Cortex of kidney (tissue), 1 donor: ENCODE measurements at places on chromosomes 12 and 14.

- no peak for DNase-seq
These were observed 9.3 kb downstream of the COCH start for GRCh38 chr14:30883508-30884294.

GRCh38 chr12:86613311-86613710, 357.1 kb upstream of the MGAT4C start:
- no peak for DNase-seq

- no peak for DNase-seq
These were observed 102.2 kb upstream of the USP15 start for GRCh38 chr12:62158013-62158412.

- DNase-seq, result no peak
These were observed 15.8 kb upstream of the NPFF start for GRCh38 chr12:53523131-53523530.

DNA sequence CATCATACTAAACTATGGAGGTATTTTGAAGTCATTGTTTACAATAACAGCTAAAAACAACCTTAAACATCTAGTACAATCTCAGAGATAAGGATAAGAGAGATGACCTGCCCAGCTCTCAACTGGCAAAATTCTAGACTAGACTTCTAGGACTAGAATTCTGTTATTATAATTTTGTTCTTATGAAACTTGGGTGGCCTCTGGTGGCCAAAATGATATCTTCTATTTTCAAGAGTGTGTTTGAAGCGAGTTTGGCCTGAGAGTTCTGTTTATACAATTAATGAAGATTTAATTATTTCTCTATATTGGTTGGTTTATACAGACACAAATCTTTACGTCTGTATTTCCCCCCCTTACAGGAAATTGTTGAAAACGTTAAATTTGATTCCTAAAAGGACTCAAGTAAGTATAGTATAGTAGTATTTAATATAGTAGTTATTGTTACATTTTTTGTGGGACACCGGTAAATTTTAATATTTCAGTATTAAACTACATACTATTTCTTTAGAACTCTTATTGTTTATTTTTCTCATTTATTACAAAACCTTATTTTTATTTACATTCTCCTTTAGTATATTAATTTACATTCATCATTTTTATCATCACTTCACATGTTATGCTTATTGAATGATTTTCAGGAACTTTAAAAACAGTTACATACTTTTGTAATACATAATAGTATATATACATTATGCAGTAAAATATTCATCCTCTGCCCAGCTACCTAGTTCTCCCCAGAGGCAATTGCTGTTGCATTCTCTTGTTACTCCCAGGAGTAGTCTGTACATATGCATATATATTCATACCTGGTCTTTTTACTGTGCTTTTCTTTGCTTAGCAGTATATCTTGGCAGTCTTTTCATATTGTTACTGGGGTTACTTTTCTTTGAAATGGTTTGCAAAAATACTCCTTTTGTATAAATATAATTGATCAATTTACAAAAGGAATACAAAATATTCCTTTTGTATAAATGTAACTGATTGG, 6.6 kb downstream of the PPHLN1 start:
- DNase-seq, result no peak

- DNase-seq, result no peak
These were observed 301.5 kb upstream of the ATP2B1 start for GRCh38 chr12:90010089-90010488.

- no peak for DNase-seq
These were observed 1153.0 kb upstream of the TMEM132C start for GRCh38 chr12:127113945-127114344.

- DNase-seq, result no peak
These were observed 192.6 kb upstream of the HMGA2 start for GRCh38 chr12:65631621-65632111.

DNA sequence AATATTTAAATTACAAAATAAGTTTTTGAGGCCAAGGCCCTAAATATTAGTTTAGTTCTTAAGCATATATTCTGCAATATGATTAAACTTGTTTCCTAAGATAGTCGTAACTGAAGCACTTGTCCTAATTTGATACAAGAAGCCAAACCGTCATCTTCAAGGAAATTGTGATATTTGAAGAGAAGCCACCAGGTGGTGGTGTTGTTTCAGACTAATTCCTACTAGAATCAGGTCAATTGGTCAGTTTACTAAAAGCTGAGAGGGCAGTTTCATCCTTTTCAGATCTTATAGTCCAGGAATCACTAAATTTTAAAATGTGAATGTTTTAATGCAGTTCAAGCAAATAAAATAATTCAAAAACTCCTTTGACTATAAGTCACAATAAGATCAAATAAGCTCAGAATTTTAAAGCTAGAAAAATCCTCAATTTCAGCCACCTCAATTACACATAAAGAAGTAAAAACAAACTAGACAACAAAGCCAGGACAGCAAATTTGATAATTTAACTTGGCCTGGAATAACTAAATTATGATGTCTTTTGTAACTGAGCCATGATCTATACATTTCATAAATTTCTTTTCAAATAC, 7.1 kb upstream of the ARL1 start:
- DNase-seq, result no peak

GRCh38 chr12:4424422-4424821, 21.2 kb downstream of the FGF6 start:
- no peak for DNase-seq

DNA sequence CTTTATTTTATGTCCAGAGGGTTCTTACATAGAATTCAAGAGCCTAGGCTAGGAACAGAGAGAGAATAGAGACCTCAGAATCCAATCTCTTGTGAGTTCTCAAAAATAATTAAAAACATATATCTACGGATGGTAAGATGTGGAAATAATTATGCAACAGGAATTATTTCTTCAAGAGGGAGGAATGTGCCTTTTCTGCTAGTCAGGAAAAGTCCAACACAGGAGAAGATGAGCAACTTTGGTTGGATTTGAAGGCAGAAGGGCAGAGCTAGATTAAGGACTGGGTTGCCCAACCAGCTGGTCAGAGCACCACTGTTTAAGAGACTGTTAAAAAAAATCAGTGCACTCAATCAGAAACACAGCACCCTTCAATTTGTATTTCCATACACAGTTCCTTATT, 365.5 kb downstream of the ETNK1 start:
- no peak for DNase-seq

DNA sequence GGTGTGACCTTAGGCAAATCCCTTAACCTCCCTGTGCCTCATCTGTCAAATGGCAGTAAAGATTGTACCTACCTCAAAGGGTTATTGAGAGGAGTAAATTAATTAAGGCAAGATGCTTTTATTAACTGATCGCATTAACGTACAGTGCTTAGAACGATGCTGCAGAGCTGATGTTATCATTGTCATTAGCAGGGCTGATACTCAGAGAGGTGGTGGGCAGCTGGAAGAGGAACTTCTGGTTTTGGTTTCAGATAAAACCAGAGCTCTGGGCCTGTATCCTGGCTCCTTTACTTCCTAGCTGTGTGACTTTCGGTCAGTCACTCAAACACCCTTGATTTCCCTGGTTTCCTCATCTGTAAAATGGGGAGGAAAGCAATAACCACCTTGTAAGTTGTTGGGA, 55.1 kb downstream of the CALM1 start:
- no peak for DNase-seq

GRCh38 chr14:51561141-51561540, 90.6 kb upstream of the FRMD6 start:
- no peak for DNase-seq

GRCh38 chr14:104148433-104149277, 10.3 kb downstream of the KIF26A start:
- no peak for DNase-seq

- DNase-seq, result no peak
These were observed 88.4 kb upstream of the DCD start for GRCh38 chr12:54736549-54736948.

- no peak for DNase-seq
These were observed 209.3 kb downstream of the DAD1 start for GRCh38 chr14:22379727-22380126.

- DNase-seq, result no peak
These were observed 56.9 kb downstream of the ACTN1 start for GRCh38 chr14:68922201-68922621.

GRCh38 chr14:53620317-53620716, 336.3 kb downstream of the BMP4 start:
- no peak for DNase-seq

GRCh38 chr12:87338681-87339080, 690.5 kb downstream of the C12orf50 start:
- DNase-seq, result no peak

DNA sequence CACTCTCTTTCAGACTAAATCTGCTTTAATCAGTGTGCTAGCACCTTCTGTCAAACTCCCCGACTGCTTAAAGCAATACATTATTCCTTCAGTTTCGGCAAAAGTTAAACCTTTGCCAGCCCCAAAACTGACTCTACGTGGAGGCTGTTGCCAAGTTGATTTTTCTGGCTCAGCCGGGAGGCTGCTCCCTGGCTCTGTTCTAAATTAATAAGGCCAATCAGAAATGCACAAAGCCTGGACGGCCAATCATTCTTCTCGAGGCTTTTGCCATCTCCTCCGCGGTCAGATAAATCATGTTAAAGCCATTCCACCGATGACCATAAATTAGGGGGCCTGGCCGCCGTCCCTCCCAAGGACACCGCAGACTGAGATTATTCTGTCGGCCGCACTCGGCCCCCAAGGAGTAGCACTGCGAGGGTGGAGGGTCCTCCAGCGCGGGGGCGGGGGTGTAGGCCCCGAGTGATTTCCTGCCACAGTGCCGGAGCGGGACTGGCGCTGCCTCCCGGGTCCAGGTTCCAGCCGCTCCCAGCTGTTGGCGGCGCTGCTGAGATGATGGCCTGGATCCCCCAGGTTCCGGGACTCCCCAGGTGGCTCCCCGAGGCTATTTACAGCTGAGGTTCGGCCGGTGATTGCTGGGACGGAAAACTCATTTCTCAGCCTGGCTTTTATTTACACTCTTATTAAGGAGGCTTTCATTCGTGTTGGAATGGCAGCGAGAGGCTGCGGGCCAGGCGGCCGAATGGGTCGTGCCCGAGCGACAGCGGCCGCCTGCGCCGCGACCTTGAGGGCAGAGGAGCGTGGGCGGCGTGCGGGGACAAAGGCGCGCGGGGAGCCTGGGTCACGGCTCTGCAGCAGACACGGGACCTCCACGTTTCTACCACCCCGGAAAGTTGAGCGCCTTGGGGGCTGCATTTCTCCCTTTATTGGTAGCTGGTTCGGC, 165.1 kb downstream of the MON2 start:
- no peak for DNase-seq

DNA sequence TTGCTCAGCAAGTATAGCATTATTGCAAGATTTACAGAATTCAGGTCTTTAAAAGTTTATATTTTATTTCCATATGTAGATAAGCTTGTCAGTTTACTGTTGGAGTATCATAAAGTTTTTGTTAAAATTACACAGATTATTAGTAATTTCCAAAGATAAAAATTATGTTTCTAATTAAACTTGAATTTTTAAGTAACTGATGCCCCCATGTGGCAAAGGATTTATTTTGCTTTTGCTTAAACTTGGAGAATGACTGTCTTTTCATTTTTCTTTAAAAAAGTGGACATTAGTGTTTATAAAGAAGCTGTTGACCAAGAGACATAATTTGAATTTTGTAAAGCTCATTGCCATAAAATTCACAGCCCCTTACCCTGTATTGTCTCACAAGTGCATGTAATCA, 45.8 kb downstream of the ETNK1 start:
- no peak for DNase-seq

DNA sequence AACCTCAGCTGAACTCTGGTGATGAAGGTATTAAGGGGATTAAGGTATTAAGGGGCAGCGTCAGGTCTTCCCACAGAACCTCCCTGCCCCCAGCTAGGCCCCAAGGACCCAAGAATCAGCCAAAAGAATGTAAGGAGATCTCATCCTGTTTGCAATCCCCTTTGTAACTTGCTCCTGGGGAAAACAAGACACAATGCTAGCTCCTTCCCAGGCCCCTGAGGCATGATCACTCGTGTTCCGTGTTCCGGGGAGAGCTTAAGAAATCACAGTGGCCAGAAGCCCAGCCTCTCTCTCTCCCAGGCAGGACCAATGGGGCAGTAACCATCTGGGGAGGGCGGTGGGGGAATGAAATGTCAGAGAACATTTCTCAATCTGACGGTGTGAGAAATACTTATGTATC, 33.2 kb downstream of the PIGH start:
- no peak for DNase-seq
